NCI-H345 (cell line): ENCODE measurements at places on chromosomes 1 and 21.

GRCh38 chr1:245677461-245678240, 522.9 kb downstream of the KIF26B start:
- no peak for DNase-seq

DNA sequence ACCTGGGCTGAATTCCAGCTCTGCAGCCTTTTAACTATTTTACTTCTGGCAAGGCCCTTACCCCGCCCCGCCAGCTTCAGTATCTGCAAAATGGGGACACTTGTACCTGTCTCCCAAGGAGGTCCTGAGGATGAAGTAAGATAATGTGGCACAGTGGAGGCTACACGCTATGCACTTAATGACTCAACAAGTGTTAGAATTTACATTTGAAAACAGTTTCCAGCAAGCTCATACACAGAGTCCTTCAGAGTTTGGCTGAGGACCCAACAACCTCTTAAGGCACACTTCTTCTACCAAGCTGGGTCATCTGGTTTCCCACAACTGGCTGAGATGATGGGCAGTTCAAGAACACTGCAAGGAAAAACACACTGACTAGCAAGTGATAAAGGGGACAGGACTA, 30.2 kb upstream of the SLC22A15 start:
- DNase-seq = no peak

DNA sequence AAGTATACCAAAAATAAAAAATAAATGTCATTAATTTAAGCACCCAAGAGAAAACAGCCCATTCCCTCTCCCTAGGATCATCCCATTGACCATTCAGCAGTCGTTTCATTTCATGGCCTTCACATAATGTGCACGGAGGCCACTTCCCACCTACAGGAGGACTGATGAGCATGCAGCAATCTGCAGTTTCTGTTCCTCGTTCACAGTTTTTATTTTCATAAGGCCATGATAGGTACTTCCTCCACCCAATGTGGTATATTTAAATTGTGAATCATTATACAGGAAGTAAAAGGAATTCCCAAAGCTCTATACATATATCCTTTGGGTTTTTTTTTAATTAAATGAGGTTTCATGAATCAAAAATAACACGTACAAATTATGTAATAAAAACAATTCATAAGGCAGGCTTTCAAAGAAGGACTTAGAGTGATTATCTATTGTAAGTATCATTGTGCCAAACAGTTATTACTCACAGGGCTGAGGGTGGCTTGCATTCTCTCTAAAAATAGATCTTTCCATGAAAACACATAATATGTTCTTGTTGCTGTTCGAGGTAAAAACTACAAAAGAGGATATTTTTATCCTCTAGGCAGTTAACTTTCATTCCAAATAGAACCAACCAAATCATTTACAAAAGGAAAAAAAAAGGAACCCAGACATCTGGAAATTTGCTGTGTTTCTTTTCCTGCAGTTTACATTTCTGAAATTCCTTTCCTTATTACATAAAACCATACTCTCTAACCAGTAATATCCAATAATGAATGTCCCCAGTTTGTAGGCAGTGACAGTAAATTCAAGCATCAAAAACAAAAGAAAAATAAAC, 27.5 kb upstream of the SLC44A3 start:
- no peak for DNase-seq

- DNase-seq = no peak
These were observed 321.5 kb upstream of the FAM78B start for GRCh38 chr1:166488327-166488726.

DNA sequence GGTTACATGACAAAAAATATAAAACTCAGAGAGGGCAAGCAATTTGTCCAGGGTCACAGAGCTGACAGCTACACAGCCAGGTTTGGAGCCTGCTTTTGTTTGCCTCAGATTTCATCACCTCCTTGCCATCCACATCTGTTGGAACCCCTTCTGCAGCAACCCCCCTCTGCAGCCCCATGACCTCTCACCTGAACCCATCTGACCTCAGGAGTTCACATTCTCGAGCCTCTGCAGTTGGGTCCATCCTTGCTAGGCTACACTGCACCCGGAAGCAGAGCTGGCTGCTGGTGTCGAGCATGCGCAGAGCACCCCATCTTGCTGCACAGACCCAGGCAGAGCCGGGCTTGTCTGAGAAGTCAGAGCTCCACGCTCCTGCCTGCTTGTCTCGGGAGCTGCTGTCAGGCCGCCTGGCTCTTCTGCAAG, 10.0 kb downstream of the C1QB start:
- no peak for DNase-seq

- DNase-seq = no peak
These were observed 2.3 kb downstream of the GART start for GRCh38 chr21:33539616-33540015.

DNA sequence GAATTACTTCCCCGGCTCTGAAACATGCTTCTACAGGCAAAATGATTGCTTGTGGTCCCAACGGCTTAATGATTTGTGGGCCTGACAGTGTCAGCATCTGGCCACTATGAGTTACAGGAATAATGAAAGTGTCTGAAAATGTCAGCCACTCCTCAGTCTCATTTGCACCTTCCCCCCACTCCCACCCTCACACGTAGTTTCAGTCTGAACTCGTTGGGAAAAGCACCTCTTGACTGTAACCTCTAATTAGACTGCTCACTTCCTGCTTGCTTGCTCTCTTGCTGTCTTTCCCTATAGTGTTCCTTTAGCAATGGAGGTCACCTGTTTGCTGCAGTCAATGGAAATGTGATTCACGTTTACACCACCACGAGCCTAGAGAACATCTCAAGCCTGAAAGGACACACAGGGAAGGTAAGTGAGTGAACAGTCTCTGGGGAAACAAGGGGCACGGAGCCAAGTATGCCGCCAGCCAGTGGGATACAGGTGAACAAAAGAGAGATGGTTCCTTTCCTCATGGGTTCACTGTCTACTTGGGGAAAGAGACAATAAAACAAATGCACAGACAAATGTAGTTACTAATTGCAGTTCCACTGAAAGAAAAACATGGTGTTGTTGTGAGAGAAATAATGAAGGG, 27.1 kb downstream of the CFAP57 start:
- DNase-seq = peak; percentile 95

DNA sequence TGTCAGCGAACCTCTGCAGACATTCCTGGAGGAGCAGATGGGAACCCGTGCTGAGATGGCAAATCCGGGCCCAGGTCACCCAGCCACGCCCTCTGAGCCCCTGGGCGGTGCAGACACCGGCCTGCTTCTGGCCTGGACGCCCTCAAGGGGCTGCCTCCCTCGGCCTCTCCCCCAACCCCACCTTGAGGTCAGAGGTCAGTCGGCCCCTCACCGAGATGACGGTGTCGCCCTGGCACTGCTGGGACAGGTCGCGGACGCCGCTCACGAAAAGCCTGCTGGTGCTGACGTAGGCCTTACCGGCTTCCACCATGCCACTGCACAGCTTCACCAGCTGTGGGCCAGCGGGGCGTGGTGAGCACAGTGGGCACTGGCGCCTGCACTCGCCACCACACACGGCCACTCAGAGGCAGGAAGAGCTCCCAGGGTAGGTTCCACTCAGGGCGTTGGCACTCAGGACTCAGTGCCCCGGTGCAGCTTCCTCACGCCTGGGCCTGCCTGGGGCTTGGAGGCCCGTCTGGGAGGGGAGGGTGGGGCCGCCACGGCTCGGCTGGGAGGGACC, 4.7 kb downstream of the ACAP3 start:
- DNase-seq = no peak

GRCh38 chr1:46497665-46498064, 8.0 kb downstream of the DMBX1 start:
- no peak for DNase-seq

DNA sequence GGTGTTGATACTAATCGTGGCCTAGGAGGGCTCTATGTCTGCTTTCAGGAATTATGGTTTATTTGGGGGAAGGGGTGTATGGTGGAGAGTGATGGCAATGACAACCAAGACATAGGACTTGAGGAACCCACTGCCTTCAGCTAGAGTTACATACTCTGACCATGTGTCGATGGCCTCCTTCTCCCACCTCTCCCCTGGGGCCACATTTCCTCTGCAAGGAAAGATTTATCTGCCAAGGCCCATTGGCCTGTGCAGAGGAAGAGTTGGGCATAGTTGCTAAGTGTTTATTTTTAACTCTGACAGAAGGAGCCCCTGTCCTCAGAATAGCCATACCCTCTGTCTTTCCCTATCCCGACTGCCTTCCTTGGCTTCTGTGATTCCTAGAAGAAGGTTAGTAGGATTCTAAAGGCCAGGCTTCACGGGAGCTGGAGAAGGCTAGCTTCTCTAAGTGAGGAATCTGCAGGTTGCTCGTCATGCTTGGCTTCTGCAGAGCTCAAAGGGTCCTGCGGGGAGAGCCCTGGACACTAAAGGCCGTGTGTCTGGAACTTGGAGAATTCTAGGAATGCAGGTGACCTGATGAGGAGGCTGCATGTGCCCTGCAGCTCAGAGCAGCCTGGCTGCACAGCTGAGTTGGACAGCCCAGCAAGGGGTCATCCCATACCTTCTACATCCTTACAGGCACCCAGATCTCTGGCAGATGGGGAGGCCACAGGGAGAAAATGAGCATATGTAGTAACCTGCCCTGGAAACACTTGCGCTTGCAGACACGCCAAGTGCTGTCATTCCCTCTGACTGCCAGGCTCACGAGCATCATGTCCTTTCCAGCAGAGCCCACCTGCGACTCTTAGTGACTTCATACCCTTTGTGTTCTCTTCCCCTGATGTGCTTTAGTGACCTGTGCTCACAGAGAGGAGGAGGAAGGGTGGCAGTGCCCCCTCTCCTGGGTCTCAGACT, 9.7 kb downstream of the MAPKAPK2 start:
- DNase-seq = no peak

DNA sequence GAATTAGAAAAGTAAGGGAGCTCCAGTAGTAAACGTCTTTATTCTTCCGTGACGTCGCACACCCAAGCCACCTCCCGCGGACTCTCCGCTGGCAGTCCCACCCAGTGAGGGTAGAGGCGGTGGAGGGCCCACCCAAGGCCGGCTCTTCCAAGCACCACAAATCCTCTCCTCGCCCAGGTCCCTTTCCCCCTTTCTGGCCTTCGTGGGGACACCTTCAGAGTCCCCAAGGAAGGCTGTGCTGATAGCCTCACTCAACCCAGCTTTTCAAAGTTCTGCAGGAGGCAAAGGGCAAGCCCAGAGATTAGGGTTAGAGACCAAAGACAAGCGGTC, 349 bp upstream of the GPN2 start:
- no peak for DNase-seq

- DNase-seq = no peak
These were observed 41.8 kb upstream of the ACTRT2 start for GRCh38 chr1:2979191-2980072.

DNA sequence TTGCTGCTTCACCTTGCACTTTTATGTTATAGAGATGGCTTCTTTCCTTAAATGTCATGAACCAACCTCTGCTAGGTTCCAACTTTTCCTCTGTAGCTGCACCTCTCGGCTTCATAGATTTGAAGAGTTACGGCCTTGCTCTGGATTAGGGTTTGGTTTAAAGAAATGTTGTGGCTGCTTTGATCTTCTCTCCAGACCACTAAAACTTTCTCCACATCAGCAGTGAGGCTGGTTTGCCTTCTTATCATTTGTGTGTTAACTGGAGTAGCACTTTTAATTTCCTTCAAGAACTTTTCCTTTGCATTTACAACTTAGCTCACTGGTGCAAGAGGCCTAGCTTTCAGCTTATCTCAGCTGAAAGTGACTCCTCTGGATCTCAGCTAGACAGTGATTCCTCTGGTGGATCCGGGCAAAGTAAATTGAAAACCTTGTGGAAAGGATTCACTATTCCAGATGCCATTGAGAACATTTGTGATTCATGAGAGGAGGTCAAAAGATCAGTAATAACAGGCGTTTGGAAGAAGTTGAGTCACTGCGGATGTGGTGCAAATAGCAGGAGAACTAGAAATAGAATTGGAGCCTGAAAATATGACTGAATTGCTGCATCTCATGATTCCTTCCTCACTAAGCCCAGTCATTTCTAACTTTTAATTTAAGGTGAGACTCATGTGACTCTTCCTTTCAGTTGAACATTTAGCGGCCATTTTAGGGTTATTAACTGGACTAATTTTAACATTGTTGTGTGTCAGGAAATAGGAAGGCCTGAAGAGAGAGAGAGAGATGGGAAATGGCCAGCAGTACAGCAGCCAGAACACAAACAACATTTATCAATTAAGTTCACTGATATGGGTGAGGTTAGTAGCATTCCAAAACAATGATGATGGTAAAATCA, 16.2 kb upstream of the RGS1 start:
- no peak for DNase-seq

DNA sequence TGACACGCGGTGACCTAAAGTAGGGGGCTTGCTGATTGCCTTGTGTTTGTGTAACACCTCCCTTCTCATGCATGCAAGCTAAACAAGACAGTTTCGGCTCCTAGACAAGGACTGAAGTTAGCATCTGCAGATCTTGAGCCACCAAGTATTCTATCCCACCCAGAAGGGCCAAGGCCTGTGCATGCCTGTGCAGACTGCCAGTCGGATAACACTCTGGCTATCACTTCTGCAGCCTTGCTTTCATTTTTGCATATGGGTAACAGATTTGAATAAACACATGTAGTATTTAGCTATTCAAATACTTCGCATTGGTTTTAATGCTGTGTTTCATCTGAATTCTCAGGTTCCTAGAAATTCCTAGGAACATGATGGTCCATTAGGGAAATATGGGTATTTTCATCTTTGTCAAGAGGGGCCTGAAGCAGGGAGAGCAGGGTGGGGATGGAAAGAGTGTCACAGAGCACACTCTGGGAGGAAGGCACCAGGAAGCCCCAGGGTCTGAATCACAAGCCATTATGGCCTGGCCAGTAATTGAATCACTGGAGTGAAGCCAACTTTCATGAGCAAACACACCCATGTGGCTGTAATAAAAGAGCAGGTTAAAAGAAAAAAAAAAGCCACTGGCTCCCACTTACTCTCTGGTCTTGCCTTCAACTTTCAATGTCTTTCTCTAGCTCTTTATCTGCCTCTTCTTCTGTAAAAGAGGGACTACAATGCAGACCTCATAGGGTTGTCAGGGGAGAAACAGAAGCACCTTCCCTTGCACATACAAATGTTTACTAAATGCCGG, 28.3 kb downstream of the GADD45A start:
- DNase-seq = peak; percentile 90

- no peak for DNase-seq
These were observed 57.6 kb downstream of the RIMS3 start for GRCh38 chr1:40607921-40608320.

GRCh38 chr1:15735304-15736037, 587 bp upstream of the SLC25A34 start:
- DNase-seq = no peak

DNA sequence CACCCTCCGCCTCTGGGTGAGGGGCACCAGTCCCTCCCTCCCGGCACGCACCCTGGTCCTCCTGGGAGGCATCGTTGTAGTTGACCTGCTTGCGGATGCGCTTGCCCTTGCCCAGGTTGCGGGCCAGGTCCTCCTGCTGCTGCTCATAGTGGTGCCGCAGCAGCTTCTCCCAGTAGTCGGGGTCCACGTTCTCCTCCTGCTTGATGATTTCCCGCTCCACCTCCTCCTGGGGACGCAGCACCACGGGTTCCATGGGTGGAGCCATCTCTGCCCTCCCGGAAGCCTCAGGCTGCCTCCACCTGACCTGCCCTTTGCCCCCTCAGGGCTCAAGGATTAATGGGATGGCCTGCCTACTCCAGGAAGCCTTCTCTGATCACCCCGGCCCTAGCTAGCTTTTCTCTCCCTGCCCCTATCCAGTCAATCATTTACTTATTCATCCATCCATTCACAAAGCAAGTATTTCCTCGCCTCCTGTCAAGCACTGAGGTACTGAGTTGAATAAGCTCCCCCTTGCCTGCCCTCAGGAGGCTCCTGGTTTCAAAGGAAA, 53.5 kb downstream of the CHD5 start:
- no peak for DNase-seq

- DNase-seq = no peak
These were observed 4.1 kb downstream of the DISC1 start for GRCh38 chr1:231630558-231631205.

GRCh38 chr1:33634806-33635205, 162.4 kb downstream of the ZSCAN20 start:
- DNase-seq = peak; percentile 1
